ENCODE measurements at places on chromosomes 7 and 10. TPM values are rescaled to one million over a fixed set of nuclear protein-coding genes. Genes with fewer than 3 reads are reported as not detected.

Gene HERPUD2
- 55.6 TPM for total RNA-seq

Gene CUEDC2
- total RNA-seq, result 68.6 TPM

Gene AGAP4
- 25.0 TPM for total RNA-seq

Gene MALSU1
- total RNA-seq, result 46.3 TPM

DNA sequence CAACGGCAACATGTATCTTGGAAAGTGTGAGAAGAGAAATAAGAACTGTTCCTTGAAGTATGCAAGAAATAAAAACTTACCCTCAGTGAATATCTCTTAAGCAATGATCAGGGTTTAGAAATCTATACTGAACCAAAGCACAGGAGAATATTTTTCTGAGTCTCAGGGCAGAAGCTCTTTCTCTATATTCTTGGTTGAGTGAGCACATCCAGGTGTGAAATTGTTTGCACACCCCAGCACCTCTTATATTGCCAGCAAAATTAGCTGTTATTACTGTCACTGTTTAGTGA is 8.4 kb downstream of the DLX6 start:
- H3K4me3 ChIP-seq, result no peak overlapping the region
- peaks cover 4% of the 10 kb centered on the region for H3K4me1 ChIP-seq
- H3K36me3 ChIP-seq, result peaks cover 1% of the 10 kb centered on the region
- H3K27me3 ChIP-seq, result peaks cover 95% of the 10 kb centered on the region

GRCh38 chr7:118061386-118061785 is 122.6 kb upstream of the LSM8 start:
- no peaks in the 10 kb centered on the region for H3K27me3 ChIP-seq
- no peak for DNase-seq

GRCh38 chr7:43584195-43584586 is 1.3 kb downstream of the STK17A start:
- peak overlapping the region; percentile 99 for H3K4me3 ChIP-seq
- peaks cover 22% of the 10 kb centered on the region for H3K36me3 ChIP-seq
